ENCODE measurements at places on chromosomes 2 and 18.

- no peak for DNase-seq
Measured at GRCh38 chr18:31648966-31649429, 35.4 kb downstream of the B4GALT6 start.

DNA sequence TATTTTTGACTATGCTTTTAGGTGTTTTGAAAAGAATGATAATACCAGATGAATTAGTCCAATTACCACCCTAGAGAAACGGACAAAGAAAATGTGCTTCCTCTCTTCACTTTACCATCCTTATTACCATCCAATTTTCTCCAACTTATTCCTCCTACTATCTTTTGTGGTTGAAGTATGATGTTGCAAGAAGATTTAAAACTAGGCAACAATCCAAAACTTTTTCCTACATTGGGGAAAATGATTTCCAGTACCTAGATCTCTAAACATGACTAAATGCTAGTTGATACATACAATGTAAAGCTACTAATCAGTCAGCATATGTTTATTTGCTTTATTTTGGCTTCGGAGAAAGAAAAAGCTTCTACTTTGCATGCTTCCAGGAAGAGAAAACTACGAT is 355.0 kb upstream of the LYPD1 start:
- no peak for DNase-seq

DNA sequence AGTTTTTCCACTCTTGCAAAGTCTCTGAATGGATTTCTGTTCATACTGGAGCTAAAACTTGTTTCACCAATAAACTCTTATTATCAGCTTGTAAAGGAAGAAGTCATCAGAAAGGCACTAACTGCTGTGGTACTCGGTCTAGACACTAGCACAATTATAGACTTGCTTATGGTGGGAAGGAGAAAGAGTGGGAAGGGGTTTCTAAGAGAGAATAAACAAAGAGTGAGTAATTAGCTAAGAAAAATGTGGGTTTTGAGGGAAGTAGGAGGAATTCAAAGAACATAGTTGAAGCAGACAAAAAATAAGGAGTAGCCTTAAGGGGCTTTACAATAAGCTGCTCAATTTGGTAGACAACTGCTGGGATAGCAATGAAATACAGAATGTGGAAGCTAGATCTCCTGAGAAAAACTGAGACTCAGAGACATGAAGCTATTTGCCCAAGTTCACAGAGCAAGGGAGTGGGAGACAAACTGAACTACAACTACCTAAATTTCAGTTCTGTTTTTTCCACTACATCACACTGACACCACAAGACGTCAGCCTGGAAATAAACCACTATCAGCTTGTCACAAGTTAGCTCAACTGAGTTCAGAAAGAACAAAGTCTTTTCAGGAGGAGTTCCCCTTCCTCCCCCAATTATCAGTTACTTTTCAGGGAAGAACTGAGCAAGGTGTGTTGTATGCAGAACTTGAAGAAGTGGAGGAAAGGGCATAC is 59.7 kb downstream of the MAP4K3 start:
- no peak for DNase-seq

GRCh38 chr18:7657937-7658336 is 90.8 kb downstream of the PTPRM start:
- DNase-seq = no peak

DNA sequence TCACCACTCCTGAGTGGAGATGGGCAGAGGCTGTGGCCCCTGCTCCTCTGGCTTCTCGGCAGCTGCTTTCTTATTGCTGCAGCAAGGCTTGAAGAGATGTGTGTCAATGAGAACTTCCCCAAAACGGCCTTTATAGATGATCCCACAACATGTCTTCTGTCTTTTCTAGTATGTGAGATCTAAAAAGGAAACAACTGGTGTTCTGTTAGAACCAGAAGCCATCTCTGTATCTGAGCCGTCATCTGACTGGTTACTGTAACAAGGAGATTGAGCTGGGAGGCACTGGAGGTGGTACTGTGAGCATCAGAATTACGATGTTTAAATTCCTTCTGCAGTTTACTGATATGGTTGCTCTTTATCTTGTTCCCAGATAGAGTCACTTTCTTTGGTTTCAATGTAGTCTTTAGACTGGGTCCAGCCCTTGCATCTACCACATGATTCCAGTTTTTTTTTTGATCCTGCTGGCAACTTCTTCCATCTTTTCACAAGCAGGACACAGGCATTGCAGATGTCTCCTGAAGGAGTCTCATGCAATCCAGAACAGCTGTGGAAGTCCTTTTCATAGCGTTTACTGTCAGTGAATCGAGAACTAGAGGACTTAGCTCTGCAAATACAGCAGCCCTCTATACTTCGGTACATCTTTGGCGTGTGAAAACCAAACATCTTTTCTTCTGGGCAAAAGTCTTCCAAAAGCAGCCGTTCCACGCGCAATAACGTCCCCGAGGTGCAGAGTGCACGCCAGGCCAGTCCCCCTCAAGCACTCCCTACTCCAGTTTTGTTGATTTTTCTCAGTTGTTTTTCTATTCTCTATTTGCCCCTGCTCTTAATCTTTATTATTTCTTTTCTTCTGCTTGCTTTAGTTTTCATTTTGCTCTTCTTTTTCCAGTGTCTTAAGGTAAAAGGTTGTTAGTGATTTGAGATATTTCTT is 29.7 kb downstream of the TAF4B start:
- no peak for DNase-seq

DNA sequence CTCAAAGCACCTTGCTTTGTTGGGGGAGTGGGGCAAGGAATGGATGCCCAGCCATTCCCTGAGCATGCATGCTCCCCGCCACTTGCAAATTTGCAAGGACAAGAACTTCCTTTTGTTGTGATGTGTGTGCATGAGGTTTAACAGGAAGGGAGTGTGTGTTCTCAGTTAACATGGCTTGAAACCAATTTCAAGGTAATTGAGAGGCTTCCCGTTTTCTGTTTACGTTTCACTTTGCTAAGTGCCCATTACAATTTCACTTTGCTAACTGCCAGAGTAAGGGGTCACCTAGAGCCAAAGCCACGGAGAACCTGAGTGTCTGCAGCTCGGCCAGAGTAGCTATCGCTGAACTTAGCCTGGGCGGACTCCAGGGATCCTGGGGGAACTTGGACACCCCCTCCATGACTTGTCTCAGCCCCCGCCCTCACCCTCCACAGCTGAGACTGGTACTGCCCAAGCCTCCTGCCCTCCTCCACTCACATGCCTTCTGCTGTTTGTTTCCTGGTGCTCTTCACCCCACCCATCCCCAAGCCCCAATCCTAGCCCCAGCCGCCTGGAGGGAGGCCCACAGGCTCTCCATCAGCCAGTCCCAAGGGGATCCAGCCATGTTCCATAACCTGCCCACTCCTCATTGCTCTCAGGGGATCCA is 53.6 kb upstream of the LAPTM4A start:
- no peak for DNase-seq

- no peak for DNase-seq
Measured at GRCh38 chr18:58983260-58984155, 118.8 kb downstream of the ZNF532 start.

- DNase-seq = no peak
Measured at GRCh38 chr2:24402242-24403097, 42.1 kb upstream of the ITSN2 start.

DNA sequence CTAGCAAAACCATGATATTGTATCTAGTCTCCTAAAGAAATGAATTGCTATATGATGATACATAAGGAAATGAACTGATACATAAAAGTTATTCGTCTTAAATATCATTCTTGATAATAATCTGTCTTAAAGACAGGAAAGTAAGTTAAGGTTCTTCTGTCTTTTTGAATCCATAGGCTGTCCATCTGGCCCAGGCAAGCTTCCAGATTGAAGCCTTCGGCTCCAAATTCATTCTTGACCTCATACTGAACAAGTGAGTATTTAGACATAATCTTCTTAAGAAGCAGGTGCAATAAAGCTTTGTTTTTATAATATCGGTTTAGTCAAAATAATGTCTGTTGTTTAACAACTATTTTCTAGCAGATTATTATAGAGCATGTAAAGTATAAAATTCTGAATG is 37.7 kb downstream of the ADAM23 start:
- DNase-seq = no peak

- DNase-seq = no peak
Measured at GRCh38 chr2:45275242-45275805, 266.1 kb upstream of the SIX2 start.

GRCh38 chr2:200944467-200945394 is 18.7 kb downstream of the ORC2 start:
- peak; percentile 71 for DNase-seq

DNA sequence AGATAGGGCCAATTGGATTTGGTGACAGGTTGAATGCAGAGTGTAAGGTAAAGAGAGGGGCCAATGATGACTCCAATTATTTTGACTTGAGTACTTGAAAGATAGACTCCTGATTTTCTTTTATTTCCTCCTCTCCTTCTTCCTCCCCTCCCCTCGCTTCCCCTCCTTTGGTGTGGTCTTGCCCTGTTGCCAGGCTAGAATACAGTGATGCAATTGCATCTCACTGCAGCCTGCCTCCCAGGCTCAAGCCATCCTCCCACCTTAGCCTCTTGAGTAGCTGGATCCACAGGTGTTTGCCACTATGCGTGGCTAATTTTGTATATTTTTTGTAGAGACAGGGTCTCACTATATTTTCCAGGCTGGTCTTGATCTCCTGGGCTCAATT is 2.3 kb downstream of the DGUOK start:
- no peak for DNase-seq

DNA sequence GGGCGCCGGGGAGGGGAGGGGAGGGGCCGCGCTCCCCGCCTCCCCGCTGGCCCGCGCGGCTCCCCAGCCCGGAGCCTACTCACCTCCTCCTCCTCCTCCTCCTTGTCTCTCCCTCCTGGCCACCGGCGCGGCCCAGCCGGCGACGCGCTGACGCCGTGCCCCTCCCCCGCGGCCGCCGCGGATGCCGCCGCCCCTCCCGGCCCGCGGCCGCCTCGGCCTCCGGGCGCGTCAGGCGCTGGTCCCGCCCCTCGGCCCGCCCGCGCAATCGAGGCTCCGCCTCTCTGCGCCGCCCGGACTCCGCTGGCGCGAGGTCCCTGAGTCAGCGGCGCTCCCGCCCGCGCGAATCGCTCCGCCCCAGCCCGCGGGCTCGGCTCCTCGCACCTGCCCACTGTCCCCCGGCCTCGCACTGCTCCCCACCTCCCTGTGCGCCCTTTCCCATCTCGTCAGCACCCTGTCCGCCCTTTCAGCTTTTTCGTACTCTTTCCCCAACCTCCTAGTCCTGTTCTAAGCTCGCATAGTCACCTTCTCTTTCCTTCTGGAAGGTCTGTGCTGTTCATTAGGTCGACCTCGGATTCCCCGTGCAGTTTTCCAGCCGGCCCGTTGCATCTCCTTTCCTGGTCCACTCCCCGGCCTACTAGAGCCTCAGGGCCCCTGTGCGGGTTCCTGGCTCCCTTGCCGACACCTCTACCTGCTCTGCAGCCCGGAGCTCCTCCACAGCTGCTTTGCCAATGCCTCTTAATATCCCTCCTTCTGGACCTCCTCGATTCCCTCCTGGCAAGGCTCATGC is 187.4 kb downstream of the ZEB2 start:
- DNase-seq = peak; percentile 69

- DNase-seq = no peak
Measured at GRCh38 chr18:50696929-50697328, 122.9 kb downstream of the MRO start.

All from activated CD4-positive, alpha-beta T cell treated with anti-CD3 and anti-CD28 coated beads for 24 hours (primary cell).